Tibial nerve (tissue), 4 donors: ENCODE measurements at places on chromosomes 7 and 10. TPM values are rescaled to one million over a fixed set of nuclear protein-coding genes. Genes with fewer than 3 reads are reported as not detected.

DNA sequence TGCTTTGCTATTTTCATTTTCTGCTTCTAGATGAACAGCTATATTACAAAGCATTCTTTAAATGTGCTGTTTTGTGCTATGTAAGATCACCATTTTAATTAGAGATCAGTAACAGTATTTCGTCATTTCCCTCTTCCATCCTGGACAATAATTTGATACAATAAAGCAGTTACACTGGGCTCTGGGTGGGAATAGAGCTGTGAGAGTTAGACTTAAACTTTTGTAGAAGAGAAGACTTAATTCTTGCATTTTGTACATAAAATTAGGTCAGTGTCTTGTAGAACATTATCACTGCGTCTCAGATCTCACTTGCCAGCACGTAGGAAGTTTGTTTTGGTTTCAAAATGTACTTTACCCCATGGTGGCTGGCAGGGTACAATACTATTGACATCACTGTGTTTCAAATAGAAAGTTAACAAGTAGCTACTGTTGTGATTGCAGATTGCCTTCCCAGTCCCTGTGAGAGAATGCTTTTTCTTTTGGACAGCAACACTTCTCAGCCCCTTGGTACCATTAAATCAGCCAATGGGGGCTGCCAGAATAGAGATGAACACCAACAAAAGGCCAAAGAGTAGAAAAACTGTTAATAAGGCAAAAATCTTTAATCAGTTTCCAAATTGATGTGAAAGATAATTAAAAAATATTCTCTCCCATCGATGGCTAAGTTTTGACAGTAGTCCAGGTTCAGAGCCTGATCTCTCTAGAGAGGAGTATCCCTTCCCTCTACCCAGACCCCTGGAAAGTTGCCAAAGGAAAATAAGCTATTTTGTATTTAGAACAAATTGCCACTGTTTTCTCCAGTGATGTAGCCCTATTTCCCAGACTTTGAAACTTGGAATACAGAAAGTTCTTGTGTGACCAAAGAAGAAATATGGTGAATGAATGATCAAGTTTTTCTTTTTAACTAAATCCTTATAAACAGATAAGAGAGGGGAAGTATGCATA is 35.1 kb downstream of the SMNDC1 start:
- peak; percentile 44 for DNase-seq

- no peak for DNase-seq
Observed at GRCh38 chr10:2030046-2030445, 292.7 kb upstream of the ADARB2 start.

Gene CCL24
- not detected for total RNA-seq

Gene FAM237B
- total RNA-seq = not detected

Gene BAMBI
- total RNA-seq = 12.0 TPM

- no peak for DNase-seq
Observed at GRCh38 chr7:133750287-133750686, 376.9 kb upstream of the LRGUK start.

DNA sequence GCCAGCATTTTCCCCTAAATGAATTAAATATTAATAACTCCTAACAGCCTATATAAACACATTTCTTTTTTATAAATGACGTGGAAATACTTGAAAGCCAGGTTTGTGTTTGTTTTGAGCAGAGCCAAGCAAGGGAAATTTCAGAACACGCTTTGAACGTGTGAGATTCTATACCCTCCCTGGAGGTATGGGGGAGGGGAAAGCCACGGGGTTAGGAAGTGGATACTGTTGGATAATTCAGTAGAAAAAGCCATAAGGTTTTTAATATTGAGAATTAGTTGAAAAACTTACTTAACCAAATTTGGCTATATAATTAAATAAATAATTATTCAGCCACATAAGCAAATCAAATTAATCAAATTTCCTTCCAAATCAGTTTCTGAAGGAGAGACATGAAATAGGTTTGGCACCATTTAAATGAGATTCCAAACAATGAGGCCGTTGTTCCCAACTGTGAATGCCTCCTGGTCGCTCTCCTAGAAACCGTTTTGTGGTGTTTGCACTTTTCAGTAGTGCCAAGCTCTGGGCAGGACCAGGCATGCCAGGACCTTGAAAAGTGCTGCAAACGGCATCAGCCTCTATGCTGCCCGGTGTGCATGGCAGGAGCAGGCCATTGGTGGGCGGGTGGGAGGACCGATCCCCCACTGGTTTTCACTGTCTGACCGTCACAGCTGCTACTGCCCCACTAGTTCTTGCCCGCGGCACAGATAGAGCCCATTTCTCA is 88.1 kb downstream of the SEPTIN14 start:
- DNase-seq = no peak

GRCh38 chr10:43402880-43403452 is 6.0 kb downstream of the HNRNPF start:
- no peak for DNase-seq

DNA sequence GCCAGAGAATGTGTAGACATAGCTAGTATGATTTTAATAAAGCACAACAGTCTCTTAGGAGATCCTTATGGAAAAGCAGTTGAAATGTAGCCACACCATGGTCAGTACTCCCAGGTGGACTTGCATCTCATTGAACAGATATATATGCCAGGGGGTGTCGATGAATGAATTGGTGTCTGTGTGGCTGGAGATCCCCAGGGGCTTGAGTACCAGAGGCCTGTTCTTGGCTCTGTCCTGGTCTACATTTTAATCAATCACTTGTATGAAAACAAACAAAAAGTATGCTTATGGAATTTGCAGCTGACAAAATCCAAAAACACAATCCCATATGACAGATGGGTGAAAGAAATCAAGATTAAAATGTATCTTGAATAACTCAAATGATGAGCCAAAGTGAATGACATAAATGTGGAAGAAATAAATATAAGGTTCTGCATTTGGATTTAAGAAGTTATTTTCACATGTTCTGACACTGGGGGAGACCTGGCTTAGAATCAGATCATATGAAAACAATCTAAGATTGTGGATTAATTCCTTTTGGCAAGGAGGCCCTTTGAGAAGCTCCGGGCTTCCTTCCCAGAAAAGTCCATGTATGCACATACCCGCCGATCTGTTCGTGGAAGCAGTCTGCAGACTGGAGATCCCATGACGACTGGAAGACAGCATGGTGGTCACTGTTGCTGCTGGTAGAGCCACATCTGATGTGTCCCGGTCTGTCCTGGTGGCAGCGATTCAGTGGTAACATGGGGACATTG is 15.6 kb downstream of the CLEC2L start:
- DNase-seq = no peak

DNA sequence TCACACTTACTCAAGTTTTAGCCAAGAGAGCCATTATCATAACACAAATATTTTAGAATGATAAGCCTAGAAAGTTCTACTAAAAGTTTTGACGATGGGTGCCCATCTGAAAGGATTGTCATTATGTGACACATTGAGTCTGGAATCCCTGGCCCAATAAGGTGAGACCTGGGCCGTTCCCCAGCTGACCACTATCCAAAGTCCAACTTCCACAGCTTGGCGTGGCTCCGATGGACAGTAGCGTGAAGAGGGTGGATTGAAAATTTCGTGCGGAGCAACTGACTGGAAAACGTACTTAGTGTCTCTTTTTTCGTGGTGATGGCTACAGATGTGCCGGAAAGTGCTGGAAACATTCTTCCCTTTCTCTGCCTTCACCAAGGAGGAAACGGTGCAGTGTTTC is 439.0 kb upstream of the ZMIZ1 start:
- no peak for DNase-seq

DNA sequence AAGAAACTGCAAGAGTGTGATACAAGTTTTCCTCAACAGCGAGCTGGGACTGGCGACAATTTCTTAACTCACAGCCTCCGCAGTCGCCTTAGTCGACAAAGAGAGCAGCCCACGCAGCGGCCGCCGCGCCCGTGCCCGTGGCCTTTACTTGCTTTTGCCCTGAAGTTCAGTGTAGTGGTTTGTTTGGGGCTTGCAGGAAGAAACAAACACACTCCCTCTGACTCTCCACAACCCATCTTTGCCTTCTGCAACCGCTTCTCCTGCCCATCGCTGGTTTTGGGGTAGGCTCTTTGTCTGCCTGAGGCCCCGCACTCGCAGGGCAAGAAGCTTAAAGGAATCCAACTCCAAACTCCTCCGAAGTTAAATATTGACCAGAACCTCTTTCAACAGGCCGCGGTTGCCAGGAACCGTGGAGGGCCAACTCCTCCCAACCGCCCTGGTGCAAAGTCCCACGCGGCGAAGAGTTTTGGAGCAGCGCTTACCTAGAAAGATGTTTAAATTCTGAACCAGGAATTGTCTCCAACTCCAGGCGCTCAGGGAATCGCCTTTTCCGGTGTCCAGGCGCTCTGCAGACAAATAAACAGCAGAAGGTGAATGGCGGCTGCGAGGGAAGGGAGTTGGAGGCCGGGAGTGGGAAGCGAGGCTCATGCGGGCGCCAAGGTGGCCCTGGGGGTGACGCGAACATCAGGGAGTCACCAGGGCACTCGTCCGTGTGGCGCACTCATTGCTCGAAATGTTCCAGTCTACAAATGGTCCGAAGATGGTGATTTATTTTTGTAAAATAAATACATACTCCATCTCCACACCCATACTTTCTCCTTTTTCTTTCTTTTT is 8.3 kb downstream of the HOXA4 start:
- DNase-seq = no peak

DNA sequence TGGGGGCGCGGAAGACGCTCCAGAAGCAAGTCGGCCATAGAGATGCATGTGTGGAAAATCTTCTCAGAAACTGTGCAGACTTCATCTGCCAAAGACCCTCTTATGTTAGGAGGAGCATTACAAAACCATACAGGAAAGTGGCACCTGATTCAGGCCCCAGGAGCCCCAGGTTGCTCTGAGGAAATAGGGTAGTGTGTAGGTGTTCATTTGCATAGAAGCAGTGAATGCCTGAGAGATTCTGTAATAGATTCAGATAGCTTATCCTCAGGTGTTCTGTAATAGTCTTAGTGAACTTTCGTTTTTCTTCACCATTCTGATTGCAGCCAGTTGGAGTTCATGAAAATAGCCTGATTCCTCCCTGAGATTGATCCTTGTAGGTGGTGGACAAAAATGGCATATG is 106.4 kb upstream of the GJD4 start:
- no peak for DNase-seq

GRCh38 chr10:58318346-58318745 is 16.5 kb upstream of the UBE2D1 start:
- no peak for DNase-seq

DNA sequence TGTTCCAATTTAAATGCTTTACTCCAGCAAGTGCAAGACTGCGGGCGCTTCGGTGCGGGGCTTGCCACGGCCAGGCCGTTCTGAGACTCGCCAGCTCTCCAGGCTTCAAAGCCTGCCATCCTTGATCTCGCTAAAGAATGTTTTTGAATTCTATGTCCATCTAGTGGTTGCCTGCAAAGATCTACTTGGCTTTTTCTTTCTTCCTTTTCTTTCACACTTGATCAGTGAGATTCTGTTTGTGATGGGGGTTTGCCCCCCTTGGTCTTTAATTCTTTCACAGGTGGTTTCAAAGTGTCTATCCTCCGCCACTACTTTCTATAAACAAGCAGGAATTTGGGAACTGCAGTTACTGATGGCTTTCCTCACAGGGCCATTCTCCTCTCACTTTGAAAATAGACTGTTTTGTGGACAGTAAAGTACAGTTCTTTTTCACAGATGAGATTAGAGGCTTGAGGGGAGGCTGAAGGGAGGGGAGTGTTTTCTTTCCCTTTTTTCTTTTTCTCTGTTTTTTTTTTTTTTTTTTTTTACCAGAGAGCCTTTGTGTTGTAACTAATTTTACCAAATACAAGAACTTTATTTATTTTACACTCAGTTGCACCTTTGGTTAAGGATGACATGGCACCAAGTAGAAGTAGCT is 15.2 kb upstream of the FBXW4 start:
- no peak for DNase-seq

GRCh38 chr10:63467841-63468240 is 2.1 kb upstream of the JMJD1C start:
- DNase-seq = no peak

GRCh38 chr7:24764011-24764410 is 6.7 kb upstream of the GSDME start:
- no peak for DNase-seq

Gene TMEM168
- 15.6 TPM for total RNA-seq

Gene CARD11
- total RNA-seq = 2.0 TPM

- no peak for DNase-seq
Observed at GRCh38 chr10:100382553-100382952, 35.5 kb downstream of the SCD start.

DNA sequence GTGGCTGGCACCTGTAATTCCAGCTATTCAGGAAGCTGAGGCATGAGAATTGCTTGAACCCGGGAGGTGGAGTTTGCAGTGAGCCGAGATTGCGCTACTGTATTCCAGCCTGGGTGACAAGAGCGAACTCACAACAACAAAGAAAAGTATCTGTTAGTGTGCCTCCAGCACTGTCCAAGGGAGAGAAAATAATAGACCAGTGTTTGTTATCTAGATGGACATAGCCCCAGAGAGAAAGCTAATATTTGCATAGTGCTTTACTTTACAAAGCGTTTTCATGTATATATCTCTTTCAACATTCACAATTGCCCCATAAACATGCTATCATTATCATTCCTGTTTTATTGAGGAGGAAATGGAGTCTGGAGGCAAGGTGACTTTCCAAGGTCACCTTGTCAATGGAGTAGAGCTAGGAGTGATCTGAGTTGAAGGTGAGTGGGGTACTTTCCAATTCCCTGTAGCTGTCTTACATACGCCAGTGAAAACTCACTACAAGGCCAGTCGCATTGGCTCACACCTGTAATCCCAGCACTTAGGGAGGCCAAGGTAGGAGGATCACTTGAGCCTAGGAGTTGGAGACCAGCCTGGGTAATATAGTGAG is 49.7 kb upstream of the KIF5B start:
- no peak for DNase-seq

- DNase-seq = no peak
Observed at GRCh38 chr7:159145490-159145855, 806 bp upstream of the VIPR2 start.

GRCh38 chr10:4648999-4649398 is 177.0 kb upstream of the AKR1E2 start:
- DNase-seq = no peak

DNA sequence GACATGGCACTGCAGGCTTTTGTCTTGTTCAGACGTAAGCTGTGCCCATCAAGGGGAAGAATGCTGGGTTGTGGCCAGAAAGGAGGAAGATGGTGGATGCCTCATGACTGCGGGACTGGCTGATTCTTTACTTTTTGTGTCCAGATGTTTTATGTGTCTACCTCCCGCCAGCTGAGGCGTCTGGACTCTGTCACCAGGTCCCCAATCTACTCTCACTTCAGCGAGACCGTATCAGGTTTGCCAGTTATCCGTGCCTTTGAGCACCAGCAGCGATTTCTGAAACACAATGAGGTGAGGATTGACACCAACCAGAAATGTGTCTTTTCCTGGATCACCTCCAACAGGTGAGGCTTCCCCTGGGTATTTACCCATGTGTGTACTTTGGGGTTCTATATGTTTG is 53.5 kb downstream of the ABCC2 start:
- DNase-seq = no peak

GRCh38 chr7:101890749-101891523 is 73.5 kb downstream of the CUX1 start:
- no peak for DNase-seq

Gene BMPER
- 33.3 TPM for total RNA-seq

- DNase-seq = no peak
Observed at GRCh38 chr10:109411917-109412316, 511.4 kb downstream of the XPNPEP1 start.
